ENCODE measurements at places on chromosomes 16 and 17.

DNA sequence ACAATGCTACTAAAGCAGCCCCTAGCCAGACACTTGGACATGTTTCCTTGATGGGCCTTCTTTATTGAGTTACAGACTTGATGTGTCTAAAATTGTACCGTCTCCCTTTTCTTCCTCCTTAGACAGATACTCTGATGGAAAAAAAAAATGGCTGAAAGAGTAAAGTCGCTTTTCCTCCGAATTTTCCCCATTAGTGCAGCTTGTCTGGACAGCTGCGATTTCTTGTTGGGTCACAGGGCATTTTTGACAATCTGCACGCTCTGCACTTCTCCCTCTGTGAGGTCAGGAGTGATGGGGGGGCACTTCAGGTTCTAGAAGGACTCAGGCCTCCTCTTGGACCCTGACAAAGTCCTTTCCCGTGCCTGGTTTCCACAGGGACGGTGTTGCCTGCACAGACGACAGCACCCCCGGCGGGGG is 968 bp upstream of the PRKAR1A start:
- no peak for DNase-seq

DNA sequence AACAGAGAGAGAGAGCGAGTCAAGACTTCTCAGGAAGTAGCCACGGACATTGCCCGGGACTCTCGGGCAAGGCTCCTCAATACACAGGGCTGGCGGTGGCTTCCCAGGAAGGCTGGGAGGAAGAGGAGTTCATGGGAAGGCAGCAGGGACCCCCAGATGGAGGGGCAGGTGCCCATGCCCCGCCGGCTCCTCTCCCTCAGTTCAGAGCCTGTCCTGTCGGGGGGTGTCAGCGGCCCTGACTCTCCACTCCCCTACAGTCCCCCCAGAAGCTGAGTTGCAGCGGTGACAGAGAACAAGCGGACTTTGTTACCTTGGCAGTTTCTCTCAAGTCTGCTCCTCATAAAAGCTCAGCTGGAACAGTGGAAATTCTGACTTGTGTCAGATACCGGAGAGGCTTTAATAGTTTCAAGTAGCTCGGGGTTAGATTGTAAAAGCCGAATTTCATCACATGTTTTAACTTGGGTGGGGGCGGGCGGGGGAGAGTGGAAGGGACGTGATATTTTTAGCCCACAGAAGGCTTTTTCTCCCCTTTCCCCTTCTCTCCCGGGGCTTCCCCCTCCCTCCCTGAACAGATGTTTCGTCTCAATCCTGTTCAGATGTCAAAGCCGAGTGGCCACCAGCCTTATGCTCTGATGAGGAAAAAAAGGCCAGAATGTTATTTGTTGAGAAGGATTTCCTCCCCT is 65.2 kb downstream of the NKD1 start:
- DNase-seq = no peak

DNA sequence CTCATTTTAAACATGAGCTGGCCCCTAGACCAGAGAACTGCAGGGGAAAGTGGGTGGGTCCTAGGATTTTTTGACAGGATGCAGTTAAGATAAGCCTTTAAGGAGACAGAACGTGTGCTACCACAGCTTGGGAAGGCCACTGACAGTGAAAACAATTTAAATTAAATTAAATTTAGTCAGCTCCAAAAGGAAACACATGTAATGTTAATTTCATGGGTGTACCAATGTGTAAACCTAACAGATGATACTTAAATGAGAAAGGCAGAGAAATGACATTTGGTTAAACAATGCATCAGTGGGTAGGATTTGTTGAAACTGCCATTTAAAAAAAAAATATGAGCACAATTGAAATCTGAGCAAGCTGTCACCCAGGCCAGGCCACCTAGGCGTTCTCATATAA is 250.8 kb downstream of the XYLT1 start:
- no peak for DNase-seq

DNA sequence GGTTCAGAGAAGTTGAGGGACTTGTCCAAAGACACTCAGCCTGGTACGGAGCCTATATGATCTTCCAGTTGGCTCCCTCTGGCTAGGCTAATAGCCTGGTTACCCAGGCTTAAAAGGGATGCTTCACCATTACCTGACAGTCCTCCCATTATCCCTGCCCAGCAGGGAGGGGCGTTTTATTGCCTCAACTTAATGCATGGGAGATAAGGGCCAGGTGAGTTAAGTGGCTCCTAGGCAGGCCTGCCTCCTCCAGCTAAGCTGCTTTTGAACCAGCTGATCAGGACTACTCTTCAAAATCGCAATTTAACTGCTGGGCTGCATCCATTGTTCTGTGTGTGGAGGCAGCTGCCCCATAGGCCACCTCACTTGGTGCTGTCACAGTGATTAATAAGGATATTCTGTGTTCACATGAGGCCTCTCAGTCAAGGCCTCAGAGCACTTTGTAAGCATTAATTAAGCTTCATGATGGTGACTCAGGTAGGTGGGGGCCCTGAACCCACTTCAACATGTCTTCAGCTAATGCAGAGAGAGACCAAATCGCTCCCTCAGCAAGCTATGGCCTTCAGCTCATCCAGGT is 27.9 kb downstream of the SMPD3 start:
- no peak for DNase-seq

GRCh38 chr16:457732-458400 is 32.4 kb downstream of the RAB11FIP3 start:
- DNase-seq = no peak

DNA sequence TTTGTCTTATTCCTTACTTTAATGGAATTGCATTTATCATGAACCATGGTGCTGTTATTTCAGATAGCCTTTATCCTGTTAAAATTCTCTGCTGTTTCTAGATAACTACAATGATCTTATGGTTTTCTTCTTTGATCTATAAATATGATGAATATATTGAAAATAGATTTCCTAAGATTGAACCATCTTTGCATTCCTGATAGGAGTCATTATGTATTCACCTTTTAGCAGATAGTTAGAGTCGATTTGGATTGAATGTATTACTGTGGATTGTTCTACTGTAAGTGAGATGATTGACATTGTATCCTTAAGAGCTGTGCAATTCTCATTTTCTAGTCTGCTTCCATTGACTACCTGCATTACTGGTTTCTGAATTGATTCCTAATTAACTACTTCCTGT is 165.0 kb upstream of the CACNG3 start:
- no peak for DNase-seq

DNA sequence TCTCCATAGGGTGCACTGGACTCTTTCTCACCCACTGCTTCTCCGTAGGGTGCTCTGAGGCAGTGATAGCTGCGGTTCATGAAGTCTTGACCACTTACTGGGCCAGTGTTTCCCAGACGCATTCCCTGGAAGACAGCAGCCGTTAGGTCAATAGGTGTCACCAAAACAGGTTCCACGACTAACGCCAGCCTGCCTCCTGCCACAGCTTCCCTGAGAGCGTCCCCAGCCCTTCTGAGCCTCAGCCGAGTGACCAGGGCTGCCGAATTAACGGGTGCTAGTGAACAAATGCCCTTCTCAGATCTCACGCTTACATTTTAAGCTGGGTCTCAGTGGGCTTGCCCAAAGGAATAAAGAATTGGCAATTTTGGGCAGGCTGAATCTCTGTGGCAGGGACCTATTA is 188.7 kb upstream of the TNRC6C start:
- DNase-seq = no peak

GRCh38 chr16:68873635-68874471 is 30.5 kb downstream of the TANGO6 start:
- DNase-seq = no peak

GRCh38 chr16:89458967-89459366 is 31.4 kb downstream of the ANKRD11 start:
- DNase-seq = no peak

- no peak for DNase-seq
These were observed 1.9 kb downstream of the MED11 start for GRCh38 chr17:4733073-4733531.

DNA sequence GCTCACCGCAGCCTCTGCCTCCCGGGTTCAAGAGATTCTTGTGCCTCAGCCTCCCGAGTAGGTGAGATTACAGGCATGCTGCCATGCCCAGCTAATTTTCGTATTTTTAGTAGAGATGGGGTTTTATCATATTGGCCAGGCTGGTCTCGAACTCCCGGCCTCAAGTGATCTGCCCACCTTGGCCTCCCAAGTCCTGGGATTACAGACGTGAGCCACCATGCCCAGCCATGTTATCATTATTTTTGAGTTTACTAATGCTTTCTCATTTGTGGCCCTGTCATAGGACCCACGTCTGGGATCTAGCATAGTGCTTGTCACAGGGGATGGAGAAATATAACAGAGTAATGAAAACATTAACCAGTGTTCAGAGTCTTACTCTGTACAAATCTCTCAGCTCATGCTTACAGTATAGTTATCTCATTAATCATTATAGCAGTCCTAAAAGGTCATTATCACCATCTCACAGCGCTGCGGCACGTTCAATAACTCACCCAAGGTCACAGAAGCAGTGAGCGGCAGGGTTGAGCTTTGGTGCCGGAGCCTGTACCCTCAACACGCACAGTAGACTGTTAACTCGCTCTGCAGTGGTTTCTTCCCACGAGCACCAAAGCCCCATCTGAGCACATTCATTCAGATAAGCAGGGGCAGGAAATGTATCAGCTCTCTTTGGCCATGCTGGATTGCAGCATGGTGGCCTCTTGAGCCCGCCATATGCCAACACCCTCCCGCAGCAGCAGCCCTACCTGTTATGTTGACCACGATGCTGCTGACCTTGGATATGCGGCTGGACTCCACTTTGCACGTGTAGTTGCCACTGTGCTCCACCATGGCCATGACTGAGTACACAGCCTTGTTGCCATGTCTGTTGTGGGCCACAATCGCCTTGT is 21.4 kb downstream of the PECAM1 start:
- DNase-seq = no peak

GRCh38 chr17:68612923-68613292 is 11.7 kb upstream of the FAM20A start:
- no peak for DNase-seq

GRCh38 chr16:11170696-11171447 is 85.1 kb downstream of the SOCS1 start:
- DNase-seq = no peak

DNA sequence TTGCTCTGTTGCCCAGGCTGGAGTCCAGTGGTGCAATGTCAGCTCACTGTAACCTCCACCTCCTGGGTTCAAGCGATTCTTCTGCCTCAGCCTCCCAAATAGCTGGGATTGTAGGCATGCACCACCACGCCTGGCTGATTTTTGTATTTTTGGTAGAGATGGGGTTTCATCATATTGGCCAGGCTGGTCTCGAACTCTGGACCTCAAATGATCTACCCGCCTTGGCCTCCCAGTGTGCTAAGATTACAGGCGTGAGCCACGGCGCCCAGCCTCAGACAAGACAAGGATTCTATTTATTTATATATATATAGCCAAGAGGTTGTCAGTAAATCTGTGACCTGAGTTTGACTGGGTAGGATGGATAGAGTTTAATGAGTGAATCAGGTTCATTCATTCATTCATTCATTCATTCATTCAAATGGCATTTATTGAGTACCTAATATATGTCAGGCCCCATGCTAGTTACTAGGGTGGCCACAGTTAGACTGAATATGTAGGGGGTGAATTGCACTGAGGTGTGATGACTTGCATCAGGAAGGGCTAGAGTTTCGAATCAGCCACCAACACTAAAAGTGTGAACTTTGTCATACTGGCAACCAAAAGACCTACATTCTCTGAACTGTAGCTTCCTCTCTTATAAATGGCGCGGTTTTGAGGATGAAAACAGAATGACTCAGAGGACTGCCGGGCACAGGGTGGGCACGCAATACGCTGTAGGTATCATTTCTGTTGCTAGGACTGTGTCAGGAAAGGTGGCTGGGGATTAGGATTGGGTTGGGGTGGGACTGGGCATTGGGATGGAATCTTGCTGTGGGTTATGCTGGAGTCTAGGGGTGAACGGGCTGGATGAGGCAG is 37.8 kb downstream of the ITGAE start:
- no peak for DNase-seq

- no peak for DNase-seq
These were observed 20.3 kb upstream of the NFATC3 start for GRCh38 chr16:68064791-68065365.

DNA sequence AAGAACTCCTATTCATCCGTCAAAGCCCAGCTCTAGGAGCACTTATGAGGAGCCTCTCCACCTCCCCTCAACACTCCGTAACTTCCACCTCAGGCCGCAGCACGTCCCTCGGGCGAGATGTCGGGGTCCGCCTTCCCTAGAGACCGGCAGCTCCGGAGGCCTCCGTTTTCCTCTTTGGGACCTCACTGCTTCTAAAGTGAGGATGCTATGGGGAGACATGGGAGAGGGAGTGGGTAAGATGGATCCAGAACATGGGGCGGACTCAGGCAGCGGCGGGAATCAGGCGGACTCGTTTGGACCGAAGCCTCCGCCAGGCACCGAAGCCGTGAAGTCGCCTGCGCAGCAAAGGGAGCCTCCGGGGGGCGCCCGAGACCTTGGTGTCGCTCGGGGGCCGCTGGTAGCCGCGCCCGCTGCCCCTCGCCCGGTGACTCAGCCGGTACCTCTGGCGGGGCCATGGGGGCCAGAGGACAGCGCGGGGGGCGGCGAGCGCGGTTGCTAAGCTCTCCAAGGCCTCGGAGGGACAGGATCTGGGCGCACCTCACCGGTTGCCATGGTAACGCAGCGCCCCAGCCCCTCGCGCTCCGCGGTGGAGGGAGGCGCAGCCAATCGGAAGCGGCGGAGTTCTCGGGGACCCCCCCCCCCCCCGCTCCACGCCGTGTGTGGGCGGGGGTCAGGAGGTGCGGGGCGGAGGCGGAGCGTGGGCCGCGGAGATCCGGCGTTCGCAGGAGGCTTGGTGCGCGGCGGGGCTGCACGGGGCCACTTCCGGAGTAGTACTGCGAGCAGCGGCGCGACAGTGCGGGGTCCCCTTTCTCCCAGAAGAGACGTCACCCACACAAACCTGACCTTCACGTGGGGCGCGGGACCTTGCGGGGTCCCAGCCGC is 1.3 kb upstream of the HIC1 start:
- DNase-seq = no peak

Data from stimulated activated CD4-positive, alpha-beta T cell treated with anti-CD3 and anti-CD28 coated beads, Interleukin-1b, Interleukin-23, amount 100 ng/mL, for 1 hour (primary cell).